ENCODE measurements at places on chromosomes 12 and 14.

DNA sequence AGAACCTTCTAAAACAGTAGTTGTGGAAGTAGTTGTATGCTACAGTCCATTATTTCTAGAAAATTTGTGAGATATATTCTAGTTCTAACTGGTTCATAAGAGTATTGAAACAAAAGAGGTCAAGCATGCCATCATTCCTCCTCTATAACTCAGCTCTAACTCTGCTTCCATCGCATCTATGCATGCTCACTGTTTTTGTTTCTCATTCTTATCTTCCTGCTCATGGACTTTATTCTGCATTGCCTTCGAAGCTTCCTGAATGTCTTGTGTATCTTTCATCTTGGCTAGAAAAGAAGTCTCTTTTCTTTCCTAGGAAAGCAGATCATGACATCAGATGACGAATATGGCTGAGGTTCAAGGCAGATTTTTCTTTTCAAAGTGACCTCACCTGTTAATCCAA is 402 bp downstream of the LMNTD1 start:
- DNase-seq, result no peak

- no peak for DNase-seq
These were observed 72.2 kb downstream of the BHLHE41 start for GRCh38 chr12:26052652-26053051.

DNA sequence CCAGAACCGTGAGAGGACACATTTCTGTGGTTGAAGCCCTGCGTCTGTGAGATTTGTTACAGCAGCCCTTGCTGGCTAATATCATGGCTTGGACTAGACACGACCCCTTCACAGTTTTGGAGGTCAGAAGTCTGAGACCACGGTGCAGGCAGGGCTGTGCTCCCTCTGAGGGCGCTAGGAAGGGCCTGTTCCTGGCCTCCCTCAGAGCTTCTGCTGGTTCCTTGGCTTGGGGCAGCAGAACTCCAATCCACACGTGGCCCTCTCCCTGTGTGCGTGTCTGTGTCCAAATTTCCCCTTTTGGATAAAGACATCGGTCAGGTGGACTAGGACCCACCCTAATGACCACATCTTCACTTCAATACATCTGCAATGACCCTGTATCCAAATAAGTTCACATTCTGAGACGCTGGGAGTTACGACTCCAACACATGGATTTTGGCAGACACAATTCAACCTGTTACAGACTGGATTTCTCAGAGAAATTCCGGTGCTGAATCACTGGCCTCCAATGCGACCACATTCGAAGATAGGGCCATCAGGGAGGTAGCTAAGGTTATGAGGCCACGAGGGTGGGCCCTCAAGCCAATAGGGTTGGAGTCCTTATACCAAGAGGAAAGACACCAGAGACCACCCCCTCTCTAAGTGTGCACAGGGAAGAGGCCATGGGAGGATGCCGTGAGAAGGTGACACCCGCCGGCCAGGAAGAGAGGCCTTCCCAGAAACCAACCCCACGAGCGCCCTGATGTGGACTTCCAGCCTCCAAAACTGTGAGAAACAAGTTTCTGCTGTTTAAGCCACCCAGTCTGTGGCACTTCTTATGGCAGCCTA is 43.6 kb upstream of the PPP2R5C start:
- DNase-seq, result no peak

- DNase-seq, result no peak
These were observed 356.0 kb downstream of the ADGRD1 start for GRCh38 chr12:131309700-131310099.

GRCh38 chr12:97267594-97268202 is 194.9 kb upstream of the RMST start:
- DNase-seq, result no peak

- no peak for DNase-seq
These were observed 26.0 kb downstream of the BTBD7 start for GRCh38 chr14:93306812-93307211.

DNA sequence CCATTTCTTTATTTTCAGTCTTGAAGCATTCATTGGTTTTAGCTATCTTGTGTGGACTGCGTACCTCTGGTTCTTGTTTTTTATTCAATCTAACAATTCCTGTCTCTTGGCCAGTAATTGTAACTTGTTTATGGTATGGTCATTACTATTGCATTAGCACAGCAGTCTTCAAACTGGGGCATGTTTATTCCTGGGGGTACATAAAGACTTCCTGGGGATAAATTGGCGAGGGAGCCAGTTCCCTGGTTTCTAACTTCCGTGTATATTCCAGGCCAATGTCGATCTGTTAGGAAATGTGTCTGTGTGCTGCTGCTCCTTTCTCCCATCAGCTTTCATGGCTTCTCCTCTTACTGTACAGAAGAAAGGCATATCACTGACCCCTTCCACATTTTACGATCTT is 13.7 kb upstream of the EVL start:
- no peak for DNase-seq

DNA sequence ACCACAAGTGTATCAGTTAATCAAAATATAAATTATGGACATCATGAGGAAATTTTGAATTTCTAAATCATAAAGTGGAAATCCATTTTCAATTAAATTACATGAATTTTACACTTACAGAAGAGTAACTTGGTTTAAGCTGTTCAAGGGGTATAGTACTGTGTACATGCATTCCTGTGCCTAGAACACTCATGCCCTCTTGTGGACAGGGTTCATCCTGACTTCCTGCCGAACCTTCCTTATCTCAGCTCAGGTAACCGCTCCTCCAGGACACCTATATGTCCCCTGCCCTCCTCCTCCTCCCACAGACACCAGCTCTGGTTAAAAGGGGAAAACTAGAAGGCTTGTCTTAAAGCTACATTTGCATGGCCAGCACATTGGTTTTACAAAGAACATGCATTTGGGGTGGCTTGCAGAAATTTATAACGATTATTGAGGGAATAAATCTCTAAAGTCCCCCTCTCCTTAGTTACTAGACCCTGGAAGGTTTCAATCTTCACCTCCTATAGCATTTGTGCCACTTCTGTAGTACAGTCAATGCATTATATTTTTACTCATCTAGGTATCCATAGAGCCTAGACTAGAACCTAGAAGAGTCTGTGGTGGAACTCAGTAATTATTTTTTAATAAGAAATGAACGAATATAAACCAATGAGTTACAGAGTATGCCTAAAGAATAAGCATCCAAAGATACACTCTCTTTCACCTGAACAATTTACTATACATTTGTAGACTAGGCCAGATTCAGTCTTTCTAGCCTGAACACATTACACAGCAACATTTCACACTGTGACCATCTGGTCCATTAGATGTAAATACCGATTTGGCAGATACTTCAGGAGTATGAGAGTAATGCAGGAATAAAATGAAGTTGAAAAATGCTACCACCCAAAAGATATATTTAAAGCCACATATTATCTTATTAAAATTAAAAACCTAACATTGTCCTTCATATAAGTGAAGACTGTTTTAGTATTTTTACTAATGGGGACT is 345.6 kb downstream of the PAWR start:
- no peak for DNase-seq

DNA sequence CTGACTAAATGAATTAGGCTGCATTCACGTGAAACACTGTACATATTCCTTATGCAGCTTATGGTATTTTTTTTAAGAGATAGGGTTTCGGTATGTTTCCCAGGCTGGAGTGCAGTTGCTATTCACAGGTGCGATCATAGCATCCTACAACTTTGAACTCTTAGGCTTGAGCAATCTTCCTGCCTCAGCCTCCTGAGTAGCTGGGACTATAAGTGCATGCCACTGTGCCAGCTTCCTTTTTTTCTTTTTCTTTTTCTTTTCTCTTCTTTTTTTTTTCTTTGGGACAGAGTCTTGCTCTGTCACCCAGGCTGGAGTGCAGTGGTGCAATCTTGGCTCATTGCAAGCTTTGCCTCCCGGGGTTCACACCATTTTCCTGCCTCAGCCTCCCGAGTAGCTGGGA is 35.8 kb upstream of the SPPL3 start:
- no peak for DNase-seq

DNA sequence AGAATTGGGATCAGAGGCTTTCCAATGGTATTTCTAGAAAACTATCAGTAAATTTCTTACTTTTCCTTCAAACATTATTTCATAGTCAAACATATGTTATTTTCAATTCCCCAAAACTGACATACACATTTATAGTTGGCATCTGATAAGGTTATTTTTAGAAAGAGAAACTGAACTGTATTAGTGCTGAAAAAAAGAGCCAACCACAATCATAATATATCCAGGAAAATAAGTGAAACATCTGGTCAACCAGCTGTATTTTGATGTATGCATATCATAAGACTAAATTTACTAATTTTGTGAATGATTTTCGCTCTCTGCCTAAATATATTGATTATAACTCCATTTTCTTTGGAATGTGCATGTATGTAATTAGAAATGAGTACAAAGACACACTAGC is 554.2 kb downstream of the FLRT2 start:
- no peak for DNase-seq

DNA sequence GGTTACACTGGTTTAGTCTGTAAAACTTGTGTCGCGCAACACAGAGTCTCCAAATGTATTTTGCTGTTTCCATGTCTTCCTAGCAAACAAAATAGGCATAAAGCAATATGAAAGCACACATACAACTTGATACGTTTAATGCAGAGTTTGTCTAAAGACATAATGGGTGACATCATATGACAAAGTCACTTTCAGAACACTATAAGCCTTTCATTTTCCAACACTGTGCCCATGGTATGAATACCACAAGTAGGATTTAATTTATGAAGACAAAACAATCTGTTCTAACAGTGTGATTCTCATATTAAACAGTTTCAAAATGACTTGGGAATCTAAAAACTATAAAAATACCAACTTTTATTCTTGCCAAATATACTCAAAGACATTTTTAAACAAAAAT is 58.4 kb downstream of the PTPN21 start:
- no peak for DNase-seq

- no peak for DNase-seq
These were observed 24.2 kb upstream of the HIF1A start for GRCh38 chr14:61671082-61671481.

DNA sequence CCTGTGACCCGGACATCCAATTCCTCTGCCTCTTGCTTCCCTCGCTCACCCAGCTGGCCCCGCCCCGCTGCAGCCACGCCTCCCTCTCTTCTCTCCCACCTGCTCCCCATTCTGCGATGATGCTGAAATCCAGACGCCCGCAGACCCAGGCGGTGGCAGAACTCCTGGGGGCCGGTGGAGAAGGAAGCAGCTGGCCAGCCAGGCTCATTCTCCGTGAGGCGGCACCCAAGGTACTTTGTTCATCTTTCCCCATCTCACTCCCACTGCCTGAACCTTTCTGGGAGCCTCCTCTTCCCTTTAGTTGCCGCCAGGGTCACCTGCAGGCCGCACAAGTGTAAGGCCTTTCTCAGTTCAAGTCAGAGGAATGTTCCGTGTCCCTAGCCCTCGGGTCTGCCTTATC is 35.7 kb downstream of the FOXN4 start:
- DNase-seq, result no peak

GRCh38 chr12:9626291-9626690 is 18.6 kb upstream of the KLRB1 start:
- no peak for DNase-seq

DNA sequence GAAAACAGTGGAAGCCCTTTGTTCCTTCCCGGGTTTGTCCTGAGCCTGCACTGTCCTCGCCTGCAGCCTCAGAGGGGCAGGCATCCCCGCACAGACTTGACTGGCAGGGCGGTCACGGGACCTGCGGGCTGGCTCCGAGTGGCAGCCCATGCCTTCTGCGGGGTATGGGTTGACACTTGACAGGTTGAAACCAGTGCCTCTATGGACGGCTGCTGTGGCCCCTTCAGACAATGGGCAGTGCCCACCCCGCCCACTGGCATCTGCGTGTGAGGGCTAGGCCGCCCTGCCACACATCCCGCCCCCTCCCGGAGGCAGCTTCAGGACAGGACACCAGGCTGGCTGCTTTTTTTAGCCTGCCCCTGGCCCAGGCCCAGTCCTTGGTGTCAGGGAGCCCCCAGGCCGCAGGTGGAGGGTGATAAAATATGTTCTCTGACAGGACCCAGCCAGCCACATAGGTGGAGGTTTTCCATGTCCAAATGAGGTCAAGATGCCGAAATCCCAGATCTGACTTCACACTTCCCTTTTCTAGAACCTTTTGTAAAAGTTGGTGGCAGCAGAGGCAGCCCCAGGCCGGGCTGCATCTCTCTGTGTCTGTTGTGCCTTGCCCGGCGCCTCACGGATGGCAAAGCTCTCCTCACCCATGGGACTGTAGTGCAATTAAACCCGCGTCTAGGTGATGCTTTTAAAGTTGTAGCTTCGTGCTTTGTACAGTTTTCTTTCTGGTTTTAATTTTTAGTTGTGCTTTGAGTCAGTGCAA is 10.0 kb downstream of the ANKRD9 start:
- DNase-seq, result no peak

- no peak for DNase-seq
These were observed 53.5 kb upstream of the WSCD2 start for GRCh38 chr12:108075561-108075960.

- no peak for DNase-seq
These were observed 147.8 kb downstream of the RBM19 start for GRCh38 chr12:113818283-113818682.

GRCh38 chr14:74134484-74134883 is 49.7 kb downstream of the LIN52 start:
- no peak for DNase-seq

- no peak for DNase-seq
These were observed 74.3 kb upstream of the ARID2 start for GRCh38 chr12:45655186-45655585.

DNA sequence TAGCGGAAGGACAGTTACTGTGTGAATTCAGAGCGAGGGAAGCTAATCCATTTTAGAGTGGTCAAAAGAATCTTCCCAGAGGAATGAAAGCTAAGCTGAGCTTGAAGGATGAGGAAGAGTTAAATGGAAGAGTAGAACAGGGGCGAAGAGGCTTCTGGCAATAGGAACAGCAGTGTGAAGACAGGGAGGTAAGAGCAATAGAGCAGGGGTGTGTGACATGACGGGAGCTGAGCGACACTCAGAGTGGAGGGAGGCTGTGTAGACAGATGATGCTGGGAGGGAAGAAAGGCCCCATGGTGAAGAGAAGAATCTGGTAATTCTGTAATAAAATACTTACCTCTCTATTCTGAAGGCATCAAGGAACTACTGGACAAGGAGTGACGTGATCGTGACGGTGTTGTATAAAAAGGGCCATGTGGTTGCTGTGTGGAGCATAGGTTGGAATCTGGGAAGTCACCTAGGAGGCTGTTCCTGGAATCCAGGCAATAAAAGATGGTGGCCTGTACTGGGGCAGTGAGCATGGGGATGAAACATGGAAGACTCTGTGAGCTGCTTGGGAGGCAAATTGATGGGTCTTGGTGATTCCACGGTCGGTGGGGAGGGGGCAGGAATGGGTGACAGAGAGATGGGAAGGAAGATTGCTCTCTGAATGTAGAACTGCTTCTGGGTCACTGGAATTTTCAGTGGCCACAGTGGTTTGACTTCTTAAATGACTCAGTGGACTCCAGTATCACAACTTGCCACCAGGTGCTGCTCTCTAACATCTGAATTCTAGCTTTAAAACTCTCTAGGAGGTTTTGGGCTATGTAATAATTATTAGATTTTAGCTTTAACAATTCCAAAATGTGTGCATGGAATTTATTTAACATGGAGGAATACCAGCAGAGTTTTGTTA is 164.1 kb downstream of the ATP23 start:
- DNase-seq, result no peak

- peak; percentile 57 for DNase-seq
These were observed 16.4 kb downstream of the FOS start for GRCh38 chr14:75295061-75295461.

Measured in hematopoietic multipotent progenitor cell treated with erythropoietin and hydrocortisone succinate and interleukin-3 and kit ligand, for 15 days (in vitro differentiated cells).